Activated CD4-positive, alpha-beta T cell treated with anti-CD3 and anti-CD28 coated beads, Interleukin-2, amount 50 U/mL, for 48 hours (primary cell): ENCODE measurements at places on chromosomes 2 and 18.
A peak's percentile ranks its signal among the peaks of the same experiment; 100 is the strongest.

DNA sequence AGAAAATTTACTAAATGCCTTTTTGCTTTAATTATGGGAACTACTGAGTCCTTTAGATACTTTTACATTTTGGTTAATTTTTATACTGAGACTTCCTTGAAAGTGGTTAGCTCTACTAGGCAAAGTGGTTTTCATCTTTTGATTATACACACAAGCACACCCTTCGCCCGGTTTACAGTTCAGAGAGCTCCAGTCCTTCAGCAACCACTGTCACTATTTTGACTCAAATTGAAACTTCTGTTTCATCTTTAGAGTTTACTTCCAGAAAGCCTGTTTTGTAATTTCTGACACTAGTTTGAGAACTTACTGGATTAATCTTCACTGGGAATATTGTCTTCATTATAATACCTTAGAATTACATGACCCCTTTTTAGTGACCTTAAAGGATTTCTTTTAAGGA is 140.3 kb upstream of the FOSL2 start:
- DNase-seq = peak; percentile 42

- DNase-seq = no peak
These were observed 6.6 kb downstream of the FOSL2 start for GRCh38 chr2:28399289-28399688.

DNA sequence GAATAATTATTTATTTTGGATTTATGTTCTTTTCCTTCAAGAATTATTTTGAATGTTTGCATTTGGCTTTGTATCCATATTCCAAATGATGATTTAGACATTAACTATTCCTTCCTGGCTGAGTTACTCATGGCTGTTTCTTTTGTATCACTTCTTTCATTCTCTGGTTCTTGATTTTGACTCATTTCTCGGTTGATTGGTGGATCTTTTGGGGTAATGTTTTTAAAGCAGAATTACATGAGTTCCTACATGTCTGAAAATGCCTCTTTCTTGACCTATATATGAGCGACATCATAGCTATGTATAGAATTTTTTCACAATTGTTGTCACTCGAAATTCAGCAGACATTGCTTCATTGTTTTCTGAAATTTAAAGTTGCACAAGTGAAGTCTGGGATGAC is 39.5 kb downstream of the CYP26B1 start:
- DNase-seq = no peak

- no peak for DNase-seq
These were observed 167.2 kb upstream of the PIEZO2 start for GRCh38 chr18:11316546-11316945.

GRCh38 chr2:44137048-44137447 is 31.6 kb upstream of the PPM1B start:
- DNase-seq = no peak

GRCh38 chr18:63161032-63161760 is 158.4 kb downstream of the BCL2 start:
- peak; percentile 39 for DNase-seq

DNA sequence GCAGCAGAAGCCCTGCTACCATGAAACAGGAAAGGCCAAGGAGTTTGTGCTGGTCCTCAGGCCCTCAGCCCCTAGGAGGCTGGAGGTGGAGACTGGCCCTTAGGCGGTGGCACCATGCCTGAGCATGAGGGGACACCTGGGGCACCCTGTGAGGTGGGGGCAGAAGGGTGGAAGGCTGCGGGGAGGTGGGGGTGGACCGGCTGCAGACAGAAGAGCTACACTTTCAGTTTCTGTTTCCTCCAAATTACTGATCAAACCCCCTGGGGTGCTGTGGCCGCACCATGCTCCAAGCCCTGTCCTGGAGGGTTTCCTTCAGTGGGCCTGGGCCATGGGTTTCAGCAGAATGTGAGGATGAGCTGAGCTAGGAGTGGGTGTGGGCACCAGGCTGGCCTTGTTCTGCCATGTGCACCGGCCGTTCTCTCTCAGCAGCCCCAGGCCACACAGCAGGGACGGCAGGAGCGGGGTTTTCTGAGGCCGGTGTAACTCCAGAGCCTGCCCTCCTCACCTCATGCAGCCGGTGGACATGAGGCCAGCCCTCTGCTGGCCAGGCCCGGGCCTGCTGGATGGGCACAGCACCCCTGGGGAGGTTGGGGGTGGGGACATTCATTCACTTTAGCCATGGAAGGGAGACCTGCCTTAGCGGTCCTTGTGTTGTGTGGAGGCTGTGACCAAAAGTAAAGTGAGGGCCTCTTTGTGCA is 51.5 kb downstream of the PLEKHB2 start:
- DNase-seq = no peak

GRCh38 chr2:220043155-220043989 is 415.9 kb downstream of the SLC4A3 start:
- DNase-seq = no peak

DNA sequence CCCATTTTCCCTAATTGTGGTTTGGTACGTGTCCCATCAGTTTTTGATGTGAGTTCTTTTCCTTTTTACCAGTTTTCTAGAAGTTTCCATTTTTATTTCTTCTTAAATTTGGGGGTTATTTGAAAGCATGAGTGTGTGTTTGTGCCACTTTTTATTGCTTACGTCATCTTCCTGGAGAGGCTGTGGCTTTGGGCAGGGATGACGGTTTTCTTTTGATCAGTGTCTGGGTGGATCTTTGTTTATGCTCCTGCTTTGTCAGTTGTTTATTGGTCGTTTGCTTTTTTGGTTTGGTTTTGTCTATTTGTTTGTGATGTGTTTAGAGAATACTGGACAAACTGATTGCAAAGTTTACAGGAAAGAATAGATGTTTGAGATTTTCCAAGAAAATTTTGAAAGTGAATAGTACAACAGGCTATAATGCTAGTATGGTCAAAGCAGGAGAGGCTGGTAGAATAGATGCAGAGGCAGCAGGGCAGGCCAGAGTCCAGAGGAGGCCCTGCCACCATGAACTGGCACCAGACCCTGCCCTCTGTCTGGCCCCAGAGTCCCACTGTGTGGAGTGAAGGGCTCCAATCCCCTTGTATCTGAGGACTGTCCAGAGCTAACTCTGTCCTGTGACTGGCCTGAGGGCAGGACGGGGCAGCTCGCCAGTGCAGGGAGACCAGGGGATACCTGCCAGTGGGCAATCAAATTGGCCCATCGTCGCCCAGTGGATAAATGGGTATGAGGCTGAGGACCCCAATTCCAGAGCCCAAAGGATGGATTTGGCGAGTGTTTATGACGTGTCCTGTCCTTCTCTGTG is 23.4 kb upstream of the SNED1 start:
- no peak for DNase-seq

DNA sequence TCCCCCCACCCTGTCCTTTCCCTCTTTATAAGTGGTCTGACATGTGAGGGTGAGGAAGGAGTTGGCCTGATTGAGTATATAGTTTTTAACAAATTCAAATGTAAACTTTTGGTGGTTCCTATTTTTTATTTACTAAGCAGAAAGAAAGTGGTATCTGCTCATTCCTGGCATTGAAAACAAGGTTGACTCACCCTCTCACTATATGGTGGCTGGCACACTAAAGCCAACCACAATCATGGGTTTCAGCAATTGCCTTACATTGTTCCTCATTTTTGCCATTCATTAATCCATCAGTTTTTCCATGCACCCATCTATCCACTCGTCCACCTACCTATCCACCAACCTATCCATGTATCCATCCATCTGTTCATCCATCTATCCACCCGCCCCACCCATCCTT is 75.4 kb upstream of the IGFBP5 start:
- no peak for DNase-seq

DNA sequence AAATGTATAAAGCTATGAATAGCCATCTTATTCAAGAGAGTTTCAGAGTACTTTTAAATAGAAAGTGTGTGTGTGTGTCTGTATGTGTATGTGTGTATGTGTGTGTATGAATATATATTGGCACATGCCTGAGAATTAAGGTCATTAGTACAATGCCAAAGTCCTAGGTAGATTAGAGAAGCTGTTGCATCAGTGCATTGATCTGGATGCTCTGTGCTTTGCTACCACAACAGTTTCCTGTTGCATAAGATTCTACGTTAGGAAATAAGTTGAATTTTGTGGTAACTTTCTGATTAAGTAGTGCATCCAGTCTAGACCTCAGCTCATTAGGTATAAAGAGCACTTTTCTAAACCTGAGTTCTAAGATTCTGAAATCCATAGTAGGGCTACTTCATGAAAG is 1102.8 kb upstream of the KLHL29 start:
- DNase-seq = no peak

- no peak for DNase-seq
These were observed 110.4 kb downstream of the GRB14 start for GRCh38 chr2:164510895-164511294.
